NCI-H82 (cell line): ENCODE measurements at places on chromosomes 3 and 15.

- no peak for DNase-seq
Measured at GRCh38 chr3:104916971-104917370, 449.7 kb upstream of the ALCAM start.

GRCh38 chr3:70959506-70960291, 623.8 kb downstream of the FOXP1 start:
- no peak for DNase-seq

GRCh38 chr3:129708328-129708861, 101.9 kb upstream of the PLXND1 start:
- DNase-seq: no peak

- no peak for DNase-seq
Measured at GRCh38 chr15:35701402-35702046, 155.6 kb upstream of the DPH6 start.

DNA sequence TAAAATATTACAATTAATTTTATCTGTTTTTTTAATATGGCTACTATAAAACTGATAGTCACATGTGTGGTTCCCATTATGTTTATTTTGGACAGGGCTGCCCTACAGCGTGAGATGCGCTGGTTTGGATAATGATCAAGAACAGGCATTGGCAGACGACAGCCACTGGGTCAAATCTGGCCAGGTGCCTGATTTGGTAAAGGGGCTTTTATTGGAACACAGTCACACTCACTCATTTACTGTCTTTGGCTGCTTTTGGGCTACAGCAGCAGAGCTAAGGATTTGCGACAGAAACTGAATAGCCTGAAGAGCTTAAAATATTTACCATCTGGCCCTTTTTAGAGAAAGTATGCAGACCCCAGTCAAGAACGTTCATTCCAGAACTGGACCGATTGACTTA, 724.2 kb upstream of the CFAP20DC start:
- peak; percentile 78 for DNase-seq

GRCh38 chr3:124256156-124256555, 264.2 kb upstream of the ROPN1 start:
- DNase-seq: no peak

- DNase-seq: no peak
Measured at GRCh38 chr15:39529457-39529856, 51.4 kb upstream of the THBS1 start.

GRCh38 chr3:63937661-63938651, 25.8 kb upstream of the SCAANT1 start:
- DNase-seq: peak; percentile 80

DNA sequence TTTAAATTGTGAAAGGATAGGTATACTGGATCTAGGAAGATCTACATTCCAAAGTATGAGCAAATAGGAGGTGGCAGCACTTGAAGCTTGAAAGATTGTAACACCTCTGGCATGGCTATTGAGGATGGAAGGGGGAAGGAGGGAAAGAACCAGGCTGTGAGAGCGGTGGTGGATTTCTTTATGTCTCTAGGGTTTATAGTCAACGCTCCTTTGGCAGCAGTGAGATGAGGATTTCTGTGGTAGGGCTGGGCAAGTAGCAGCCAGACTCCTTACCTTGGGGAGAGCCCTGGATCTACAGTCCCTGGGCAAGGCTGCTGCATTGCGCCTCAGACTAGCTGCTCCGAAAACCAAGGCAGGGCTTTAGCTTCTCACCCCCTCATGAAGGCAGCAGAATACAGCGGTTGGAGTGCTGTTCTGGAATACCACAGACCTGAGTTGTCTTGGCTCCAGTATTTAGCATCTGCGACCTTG, 53.2 kb downstream of the MEF2A start:
- DNase-seq: peak; percentile 19

DNA sequence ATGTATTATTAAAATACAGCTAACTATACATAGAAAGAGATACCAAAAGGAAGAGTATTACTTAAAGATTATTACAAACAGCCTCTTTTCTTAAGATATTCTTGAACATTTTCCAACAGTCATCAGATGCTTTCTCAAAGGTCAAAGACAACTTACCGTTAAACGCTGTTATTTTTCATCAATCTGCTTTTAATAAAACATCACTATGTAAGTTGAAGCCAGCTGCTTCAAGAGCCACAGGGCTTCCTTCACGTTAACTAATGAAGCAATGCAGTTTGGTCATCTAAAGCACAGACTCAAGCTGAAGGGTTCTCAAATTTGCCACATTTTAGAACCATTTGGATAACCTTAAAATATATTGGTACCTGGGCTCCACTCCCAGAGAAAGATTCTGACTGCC, 578.8 kb downstream of the ROBO2 start:
- no peak for DNase-seq

- DNase-seq: no peak
Measured at GRCh38 chr3:165523801-165524200, 313.4 kb downstream of the BCHE start.

DNA sequence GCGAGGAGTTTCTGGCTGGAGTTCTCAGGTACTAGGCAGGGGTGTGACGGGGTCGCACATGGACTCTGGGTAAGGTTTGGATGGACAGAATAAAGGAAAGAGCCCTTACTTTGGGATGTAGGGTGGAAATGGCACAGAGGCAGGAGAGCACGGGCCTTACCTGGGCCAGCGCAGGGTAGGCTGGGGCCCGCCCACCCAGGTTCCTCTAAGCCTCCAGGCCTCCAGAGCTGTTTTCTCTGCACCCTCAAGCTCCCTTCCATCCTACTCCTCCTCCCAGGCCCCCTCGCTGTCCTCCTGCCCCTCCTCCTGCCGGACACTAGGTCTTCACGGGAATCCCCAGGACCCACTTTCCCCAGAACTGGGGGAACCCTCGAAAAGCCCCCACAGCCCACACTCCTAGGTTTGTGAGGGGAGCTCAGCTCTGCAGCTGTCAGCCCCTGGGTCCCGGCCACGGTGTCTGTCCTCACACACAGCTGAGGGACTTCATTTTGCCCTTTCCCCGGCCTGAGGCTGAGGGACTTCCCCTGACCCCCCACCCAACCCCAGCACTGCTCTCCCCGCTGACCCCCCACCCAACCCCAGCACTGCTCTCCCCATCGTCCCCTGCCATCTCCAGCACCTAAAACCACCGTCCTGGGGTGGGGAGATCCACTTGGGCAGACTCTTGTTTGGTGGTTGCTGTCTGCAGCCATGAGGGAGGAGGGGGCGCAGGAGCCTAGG, 53.0 kb upstream of the PCSK6 start:
- DNase-seq: no peak

- peak; percentile 38 for DNase-seq
Measured at GRCh38 chr15:74120426-74120825, 10.0 kb upstream of the ISLR2 start.

- DNase-seq: peak; percentile 45
Measured at GRCh38 chr3:98021830-98022560, 13.1 kb downstream of the GABRR3 start.

DNA sequence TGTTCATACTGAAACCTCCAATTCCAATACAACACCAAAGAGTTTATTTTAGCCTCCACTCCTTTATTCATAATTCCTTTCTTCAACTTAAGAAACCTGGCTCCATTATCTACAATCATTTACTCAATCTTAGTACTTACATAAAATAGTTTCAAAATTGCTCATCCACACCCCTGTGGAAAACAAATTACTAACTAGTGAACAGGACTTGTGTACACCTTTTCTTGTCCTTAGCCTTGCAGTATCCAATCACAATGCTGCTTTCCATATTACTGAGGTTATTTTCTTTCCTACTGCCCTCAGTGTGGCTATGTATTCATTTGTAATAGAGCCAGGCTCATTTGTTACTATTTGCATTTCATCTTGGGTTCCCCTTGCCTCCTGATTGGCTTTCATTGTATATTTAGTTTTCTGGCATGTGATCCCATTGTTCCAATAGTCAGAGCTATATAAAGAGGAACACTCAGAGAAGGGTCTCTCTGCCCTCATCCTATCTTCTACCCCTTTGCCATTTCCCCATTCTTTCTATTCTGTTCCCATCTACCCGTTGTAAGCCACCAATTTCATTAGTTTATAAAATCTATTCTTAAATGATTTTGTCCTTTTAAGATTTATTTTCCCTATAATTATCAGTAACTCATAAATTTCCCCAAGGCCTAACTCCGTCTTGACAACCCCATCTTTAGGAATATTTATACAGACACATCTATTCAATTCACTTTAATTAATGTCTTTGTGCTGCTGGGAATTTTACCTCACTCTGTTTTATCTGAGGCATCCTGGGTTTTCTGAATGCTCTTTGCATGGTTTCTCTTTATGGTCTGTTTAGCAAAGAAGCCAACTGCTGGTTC, 67.9 kb upstream of the RBP1 start:
- no peak for DNase-seq

DNA sequence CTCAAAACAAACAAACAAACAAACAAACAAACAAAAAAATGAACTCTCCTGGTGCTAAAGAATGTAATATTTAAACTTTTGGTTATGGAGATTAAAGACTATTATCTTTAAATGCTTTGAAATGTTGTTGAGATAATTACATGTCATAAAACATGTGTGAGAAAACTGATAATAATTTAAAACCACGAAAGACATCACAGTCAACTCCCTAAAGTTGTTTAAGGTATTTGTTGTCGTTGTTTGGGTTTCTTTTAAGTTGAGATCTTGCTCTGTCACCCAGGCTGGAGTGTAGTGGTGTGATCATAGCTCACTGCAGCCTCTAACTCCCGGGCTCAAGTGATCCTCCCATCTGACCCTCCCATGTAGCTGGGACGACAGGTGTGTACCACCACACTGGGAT, 12.0 kb downstream of the EFCAB12 start:
- no peak for DNase-seq

- DNase-seq: no peak
Measured at GRCh38 chr15:25937796-25938195, 74.7 kb upstream of the ATP10A start.

GRCh38 chr15:39574427-39574826, 6.5 kb upstream of the THBS1 start:
- DNase-seq: no peak

- DNase-seq: no peak
Measured at GRCh38 chr3:196274585-196274984, 12.9 kb downstream of the PCYT1A start.

DNA sequence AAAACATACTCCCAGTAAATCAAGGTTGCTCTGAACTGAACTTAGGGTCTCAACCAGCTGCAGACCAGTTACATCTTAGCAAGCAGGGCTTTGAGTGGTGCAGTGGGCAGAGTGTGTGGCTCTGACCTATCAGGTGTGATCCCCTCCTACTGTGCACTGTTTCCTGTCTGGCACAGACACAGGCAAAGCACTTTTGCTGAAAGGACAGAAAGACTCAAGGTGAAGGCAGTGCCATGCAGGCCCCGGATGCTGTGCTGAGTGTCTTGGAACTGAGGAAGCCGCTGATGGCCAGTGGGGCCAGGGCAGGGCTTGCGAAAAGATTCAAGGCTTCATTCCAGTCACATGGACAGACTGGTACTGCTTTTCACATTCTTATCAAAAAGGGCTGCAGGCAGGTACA, 85.2 kb downstream of the CACNA1D start:
- DNase-seq: no peak

GRCh38 chr3:157160658-157161424, 894 bp upstream of the CCNL1 start:
- DNase-seq: peak; percentile 95

- peak; percentile 75 for DNase-seq
Measured at GRCh38 chr15:92907896-92908712, 8.0 kb downstream of the CHD2 start.

DNA sequence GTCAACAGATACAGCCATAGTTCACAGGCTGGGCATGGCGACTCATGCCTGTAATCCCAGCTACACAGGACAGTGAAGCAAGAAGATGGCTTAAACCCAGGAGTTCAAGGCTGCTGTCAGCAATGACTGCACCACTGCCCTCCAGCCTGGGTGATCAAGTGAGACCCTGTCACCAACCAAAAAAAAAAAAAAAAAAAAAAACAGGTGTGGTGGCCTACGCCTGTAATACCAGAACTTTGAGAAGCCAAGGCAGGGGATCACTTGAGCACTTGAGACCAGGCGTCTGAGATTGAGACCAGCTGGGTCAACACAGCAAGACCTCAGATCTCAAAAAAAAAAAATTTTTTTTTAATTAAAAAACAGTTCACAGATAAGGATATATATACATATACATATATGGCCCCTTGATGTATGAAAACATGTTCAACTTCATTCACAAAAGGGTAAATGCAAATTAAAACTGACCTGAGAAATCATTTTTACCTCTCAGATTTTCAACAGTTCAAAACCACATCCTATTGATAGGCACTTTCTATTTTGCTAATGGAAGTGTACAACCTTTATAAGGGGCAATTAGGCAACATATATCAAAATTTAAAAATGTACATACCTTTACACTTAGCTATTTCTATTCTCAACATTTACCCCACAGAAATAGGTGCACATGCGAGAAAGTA, 51.1 kb downstream of the OSBPL10 start:
- DNase-seq: no peak

DNA sequence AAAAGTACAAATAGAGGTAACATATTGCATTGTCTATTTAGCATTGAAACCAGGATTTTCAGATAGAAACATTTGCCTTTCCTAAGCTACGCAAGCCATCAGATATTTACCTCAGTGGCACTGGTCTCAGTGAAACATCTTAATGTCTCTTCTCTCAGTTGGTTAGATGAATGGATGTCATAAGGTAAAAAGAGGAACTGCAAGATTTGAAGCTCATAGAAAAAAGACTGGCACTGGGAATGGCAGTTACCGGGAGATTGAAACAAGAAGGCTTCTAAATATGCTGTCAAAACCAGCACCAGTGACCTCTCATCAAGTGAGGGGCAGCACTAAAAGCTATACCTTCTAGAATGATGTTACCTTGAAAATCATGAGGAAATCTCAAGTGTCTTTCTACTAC, 486.4 kb downstream of the FHIT start:
- no peak for DNase-seq

GRCh38 chr15:89632563-89633430, 22.5 kb downstream of the KIF7 start:
- DNase-seq: no peak

GRCh38 chr3:194269610-194270145, 81.5 kb downstream of the CPN2 start:
- DNase-seq: no peak

- peak; percentile 96 for DNase-seq
Measured at GRCh38 chr3:184176377-184177330, 2.0 kb downstream of the AP2M1 start.

DNA sequence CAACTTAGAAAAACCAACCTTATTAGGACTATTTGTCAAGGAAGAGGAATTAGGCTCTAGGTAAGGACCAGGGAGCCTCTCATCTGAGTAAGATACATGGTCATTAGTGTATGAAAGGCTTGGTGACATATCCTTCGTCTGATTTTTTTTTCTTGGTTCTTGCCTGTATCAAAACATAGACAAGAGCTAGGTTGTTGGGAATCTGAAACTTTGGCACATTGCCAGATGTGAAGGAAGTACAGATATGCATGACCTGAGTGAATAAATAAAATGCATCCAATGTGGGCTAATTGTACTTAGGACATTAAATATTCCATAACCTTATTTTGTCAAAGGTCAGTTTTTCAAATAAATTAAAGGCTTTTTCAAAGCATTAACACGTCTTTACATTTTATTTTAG, 151.8 kb downstream of the SYNPR start:
- no peak for DNase-seq
